Iris pigment epithelial cell (primary cell): ENCODE measurements at places on chromosomes 6 and 20.
A peak's percentile ranks its signal among the peaks of the same experiment; 100 is the strongest.

GRCh38 chr20:44896583-44896982 is 11.1 kb downstream of the YWHAB start:
- peak; percentile 55 for DNase-seq

GRCh38 chr6:107620732-107621131 is 130.8 kb downstream of the SOBP start:
- peak; percentile 36 for DNase-seq

DNA sequence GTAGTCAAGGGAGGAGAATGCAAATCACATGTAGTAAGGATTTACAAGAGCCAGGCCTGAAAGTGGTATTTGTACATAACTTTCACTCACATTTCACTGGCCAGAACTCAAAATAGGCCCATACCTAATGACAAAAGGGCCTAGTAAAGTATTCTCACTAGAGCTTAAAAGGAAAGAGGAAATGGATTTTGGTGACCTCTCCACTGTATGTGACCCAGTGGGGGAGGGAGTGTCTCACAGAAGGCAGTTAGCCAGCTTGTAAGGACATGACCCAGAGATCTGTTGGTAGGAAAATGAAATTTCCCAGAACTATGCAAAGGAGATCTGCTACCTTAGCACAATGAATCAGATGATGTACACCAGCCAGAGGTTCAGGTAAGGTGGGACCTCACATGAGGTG is 124.4 kb downstream of the PTPRT start:
- no peak for DNase-seq

- peak; percentile 55 for DNase-seq
Measured at GRCh38 chr20:11912013-11912658, 5.6 kb upstream of the BTBD3 start.

DNA sequence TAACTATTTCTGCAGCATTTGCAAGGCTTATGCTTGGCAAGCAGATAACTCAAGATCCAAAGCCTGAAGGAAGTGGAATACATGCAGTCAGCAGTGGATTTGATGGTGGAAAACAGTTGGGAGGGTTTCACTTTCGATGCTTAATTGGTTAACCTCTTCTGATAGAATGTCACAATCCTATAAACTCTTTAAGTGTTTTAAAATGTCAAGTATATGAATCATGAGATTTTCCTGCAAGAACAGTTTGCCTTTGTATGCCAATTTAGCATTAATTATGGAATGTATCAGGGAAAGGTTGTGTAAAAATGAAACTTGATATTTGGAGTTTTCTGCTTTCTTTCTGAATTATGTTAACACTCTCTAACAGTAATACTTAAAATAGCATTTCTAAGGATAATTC is 36.6 kb downstream of the NKX2-4 start:
- peak; percentile 67 for DNase-seq

- no peak for DNase-seq
Measured at GRCh38 chr6:2920671-2921112, 17.6 kb upstream of the SERPINB9 start.

DNA sequence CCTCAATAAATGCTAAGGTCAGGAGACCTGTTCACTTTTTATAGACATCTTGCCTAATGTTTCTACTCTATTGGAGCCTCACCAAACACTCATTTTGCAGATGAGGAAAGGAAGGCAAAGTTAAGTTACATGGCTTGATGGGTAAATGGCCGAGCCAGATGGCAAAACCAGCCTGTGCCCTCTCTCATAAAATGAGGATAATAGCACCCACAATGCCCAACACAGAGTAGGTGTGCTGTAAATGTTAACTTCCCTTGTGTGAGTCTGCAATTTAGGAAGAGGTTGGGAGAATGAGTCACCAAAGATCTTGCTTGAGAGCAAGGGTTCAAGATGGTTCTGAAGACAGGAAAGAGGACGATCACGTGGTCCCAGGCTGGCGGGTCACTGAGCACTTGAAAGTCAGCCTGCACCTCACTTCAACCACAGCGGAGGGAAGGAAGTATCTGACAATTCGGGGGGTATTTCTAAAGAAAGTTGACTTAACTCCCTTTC is 3.3 kb downstream of the KCNK5 start:
- no peak for DNase-seq

- no peak for DNase-seq
Measured at GRCh38 chr20:57686931-57687652, 22.7 kb downstream of the PMEPA1 start.

DNA sequence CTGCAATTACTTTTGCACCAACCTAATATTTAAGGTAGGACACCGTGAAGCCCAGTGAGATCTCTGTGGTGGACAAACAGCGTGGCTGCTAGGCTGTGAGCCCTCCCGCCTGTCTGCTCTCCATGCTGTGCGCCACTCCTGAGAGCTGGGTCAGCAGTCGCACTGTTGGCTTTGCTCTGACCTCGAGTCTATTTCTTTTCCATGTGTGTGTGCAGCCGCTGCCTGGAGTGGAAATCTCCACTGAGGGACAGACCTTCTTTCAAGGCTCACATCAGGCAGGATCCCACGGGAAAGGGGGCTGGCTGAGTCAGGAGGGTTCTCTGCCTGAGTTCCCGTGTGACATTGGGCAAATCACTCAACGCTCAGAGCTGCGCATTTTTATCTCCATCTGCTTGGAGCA is 27.1 kb downstream of the RIPOR3 start:
- no peak for DNase-seq

DNA sequence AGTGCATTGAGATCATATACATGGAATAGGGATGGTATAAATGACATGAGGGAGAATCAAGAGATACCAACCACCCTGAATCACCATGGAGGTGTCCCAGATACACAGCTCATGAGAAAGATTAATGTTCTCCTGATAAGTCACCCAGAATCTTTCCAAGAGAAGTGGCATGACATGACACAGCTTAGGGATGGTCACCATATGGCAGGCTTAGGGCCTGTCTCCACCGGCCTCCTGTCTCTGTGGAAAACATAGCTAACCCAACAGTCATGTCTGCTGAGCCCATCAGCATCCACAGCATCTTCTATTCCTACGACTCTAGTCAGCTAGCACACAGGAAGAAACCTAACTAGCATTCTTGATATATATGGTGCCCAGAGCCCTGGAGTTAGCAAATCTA is 133.3 kb downstream of the IPCEF1 start:
- DNase-seq, result no peak

- peak; percentile 78 for DNase-seq
Measured at GRCh38 chr6:158737710-158738615, 81.2 kb downstream of the EZR start.
